Activated CD4-positive, alpha-beta T cell treated with anti-CD3 and anti-CD28 coated beads, Interleukin-2, amount 10 ng/mL, durations not matched to agents 7 days and 5 days (primary cell): ENCODE measurements at places on chromosomes 5 and 9. TPM values are rescaled to one million over a fixed set of nuclear protein-coding genes. Genes with fewer than 3 reads are reported as not detected.

DNA sequence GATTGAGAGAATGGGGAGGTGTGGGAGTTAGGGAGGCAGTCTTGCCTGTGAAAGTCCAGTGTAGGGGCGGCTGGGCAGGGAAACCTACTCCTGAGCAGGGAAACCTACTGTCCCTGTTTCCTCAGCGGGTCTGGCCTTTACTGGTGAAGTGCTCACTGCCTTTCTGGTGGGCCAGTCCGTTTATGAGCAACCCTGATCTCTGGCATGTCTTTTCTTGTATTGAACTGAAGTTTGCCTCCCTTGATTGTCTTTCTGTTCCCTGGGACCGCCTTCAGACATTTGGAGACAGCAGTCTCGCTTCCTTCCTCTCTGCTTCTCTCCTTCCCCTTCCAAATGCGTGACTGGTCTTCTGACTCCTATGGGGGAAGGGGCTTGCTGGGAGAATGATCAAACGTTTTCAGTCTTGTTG, 2.9 kb downstream of the SNX18 start:
- H3K27me3 ChIP-seq, result peaks cover 16% of the 10 kb centered on the region
- H3K4me1 ChIP-seq, result peaks cover 54% of the 10 kb centered on the region

GRCh38 chr9:89051421-89052025, 60.3 kb downstream of the S1PR3 start:
- H3K27ac ChIP-seq, result no peak overlapping the region
- peaks cover 13% of the 10 kb centered on the region for H3K27me3 ChIP-seq
- no peaks in the 10 kb centered on the region for H3K36me3 ChIP-seq

DNA sequence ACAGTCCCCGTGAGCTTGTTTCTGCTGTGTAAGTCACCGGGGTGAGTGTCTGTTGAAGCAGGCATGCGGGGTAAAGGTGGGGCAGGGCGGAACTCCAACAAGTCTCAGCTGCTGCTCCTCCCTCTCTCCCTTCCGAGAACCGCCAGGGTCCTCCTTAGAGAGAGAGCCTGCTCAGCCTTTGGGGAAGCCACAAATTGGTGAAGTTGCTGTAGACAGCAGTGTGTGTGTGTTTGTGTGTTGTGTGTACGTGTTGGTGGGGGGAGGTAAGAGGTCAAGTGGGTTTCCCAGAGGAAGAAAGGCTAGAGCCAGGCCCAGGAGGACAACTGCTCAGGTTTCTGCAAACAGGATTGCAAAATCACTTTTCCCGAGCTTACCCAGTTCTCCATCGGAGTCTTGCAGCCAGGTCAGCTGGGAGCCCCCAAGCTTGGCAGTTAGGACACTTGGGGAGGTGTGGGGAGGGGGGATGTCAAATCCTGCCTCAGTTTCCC, 38.9 kb upstream of the DAB2IP start:
- no peaks in the 10 kb centered on the region for H3K36me3 ChIP-seq
- no peak for DNase-seq
- H3K4me1 ChIP-seq, result peaks cover 11% of the 10 kb centered on the region
- H3K4me3 ChIP-seq, result no peak overlapping the region
- peaks cover 25% of the 10 kb centered on the region for H3K27me3 ChIP-seq
- no peak overlapping the region for H3K27ac ChIP-seq

GRCh38 chr5:5341531-5342292, 80.8 kb upstream of the ICE1 start:
- no peak for DNase-seq
- H3K27me3 ChIP-seq, result no peaks in the 10 kb centered on the region
- H3K36me3 ChIP-seq, result no peaks in the 10 kb centered on the region
- H3K4me1 ChIP-seq, result no peaks in the 10 kb centered on the region
- no peak overlapping the region for H3K27ac ChIP-seq

GRCh38 chr9:113886466-113886865, 10.4 kb downstream of the ZNF618 start:
- no peaks in the 10 kb centered on the region for H3K27me3 ChIP-seq
- H3K4me3 ChIP-seq, result peak overlapping the region; percentile 61

DNA sequence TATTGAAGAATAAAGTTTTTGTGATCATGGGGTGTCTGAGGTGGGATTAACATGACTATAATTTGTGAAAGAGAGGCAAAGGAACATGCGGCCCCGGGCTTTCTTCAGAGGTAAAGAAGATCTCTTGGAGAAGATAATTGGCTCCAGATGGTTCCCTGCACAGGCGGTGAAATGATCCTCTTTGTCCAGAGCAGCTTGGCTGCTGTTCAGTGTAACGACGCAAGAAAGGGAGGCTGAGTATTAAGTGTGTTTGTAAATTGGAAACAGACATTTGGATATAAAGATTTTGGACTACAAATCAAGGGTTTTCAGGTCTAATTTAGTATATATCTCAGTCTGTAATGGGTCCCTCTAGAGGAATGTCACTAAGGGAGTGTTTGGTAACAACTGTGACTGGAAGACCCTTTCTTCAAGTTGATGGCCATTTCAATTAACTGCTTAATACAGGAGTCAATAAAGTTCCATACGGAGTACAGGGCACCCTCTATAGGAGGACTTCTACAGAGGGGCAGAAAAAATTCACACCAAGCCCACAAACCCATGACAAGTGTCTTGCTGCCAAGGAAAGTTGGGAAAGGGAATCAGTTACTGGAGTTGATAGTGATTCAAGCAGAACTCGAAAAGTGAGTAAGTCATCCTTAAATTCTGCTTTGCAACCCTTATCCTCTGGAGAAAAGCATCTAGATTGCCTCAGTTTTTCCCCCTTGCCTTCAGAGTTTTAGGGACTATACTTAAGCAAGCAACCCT, 4.1 kb downstream of the EQTN start:
- no peaks in the 10 kb centered on the region for H3K4me1 ChIP-seq
- no peak for DNase-seq
- peaks cover 10% of the 10 kb centered on the region for H3K27me3 ChIP-seq
- H3K36me3 ChIP-seq, result no peaks in the 10 kb centered on the region

GRCh38 chr5:150662731-150663516, 1.9 kb downstream of the MYOZ3 start:
- H3K27ac ChIP-seq, result no peak overlapping the region
- no peak overlapping the region for H3K4me3 ChIP-seq
- no peak for DNase-seq

- no peaks in the 10 kb centered on the region for H3K36me3 ChIP-seq
- no peak for DNase-seq
- peaks cover 6% of the 10 kb centered on the region for H3K27me3 ChIP-seq
- no peak overlapping the region for H3K4me3 ChIP-seq
Measured at GRCh38 chr9:97179616-97180015, 127.8 kb upstream of the CCDC180 start.

GRCh38 chr9:129776938-129777768, 24.3 kb upstream of the PTGES start:
- H3K36me3 ChIP-seq, result no peaks in the 10 kb centered on the region
- H3K27ac ChIP-seq, result no peak overlapping the region
- H3K4me1 ChIP-seq, result peaks cover 12% of the 10 kb centered on the region
- peaks cover 7% of the 10 kb centered on the region for H3K27me3 ChIP-seq
- no peak overlapping the region for H3K4me3 ChIP-seq

DNA sequence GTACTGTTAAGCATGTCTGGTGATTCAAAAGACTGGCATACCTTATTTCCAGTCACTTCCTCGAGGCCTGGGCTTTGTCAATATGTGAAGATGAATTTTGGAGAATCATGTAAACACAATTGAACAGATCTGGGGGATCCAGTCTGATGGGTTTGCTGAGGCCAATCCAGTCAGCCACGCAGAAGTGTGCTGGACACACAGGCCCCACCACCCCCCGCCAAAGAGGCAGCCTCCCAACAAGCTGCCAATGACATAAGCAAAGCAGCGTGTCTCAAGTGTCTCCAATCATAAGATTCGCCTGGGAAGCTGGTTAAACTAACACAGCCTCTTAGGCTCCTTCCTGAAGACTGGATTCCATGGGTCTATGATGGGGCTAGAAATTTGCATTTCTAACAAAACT, 192.9 kb upstream of the KLF9 start:
- H3K36me3 ChIP-seq, result no peaks in the 10 kb centered on the region
- DNase-seq, result no peak
- peaks cover 3% of the 10 kb centered on the region for H3K27me3 ChIP-seq
- no peak overlapping the region for H3K27ac ChIP-seq

GRCh38 chr5:155259648-155260047, 246.1 kb downstream of the KIF4B start:
- no peak overlapping the region for H3K4me3 ChIP-seq
- peaks cover 2% of the 10 kb centered on the region for H3K27me3 ChIP-seq
- DNase-seq, result no peak

- no peaks in the 10 kb centered on the region for H3K4me1 ChIP-seq
- H3K36me3 ChIP-seq, result no peaks in the 10 kb centered on the region
- H3K27ac ChIP-seq, result no peak overlapping the region
- no peak for DNase-seq
- H3K27me3 ChIP-seq, result no peaks in the 10 kb centered on the region
Measured at GRCh38 chr9:14399756-14400657, 86.1 kb upstream of the NFIB start.

DNA sequence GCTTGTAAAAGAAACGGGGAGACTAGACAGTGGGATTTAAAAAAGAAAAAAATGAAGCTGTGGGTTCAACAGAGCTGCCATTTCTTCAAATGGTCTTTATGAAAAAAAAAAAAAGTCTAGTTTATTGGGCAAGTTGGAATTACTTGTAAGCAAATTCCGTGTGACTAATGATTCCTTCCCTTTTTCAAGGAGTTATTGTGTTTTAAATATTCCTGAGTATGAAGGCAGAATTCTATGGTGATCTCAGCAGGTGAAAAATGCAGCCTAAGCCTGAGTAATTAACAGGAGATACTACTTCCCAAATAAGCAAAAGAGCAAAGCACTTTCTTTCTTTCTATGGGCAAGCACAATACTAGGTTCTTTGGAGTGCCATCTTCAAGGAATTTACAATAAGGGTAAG, 481.9 kb downstream of the ZNF608 start:
- H3K4me1 ChIP-seq, result no peaks in the 10 kb centered on the region
- no peak overlapping the region for H3K27ac ChIP-seq
- no peaks in the 10 kb centered on the region for H3K27me3 ChIP-seq
- H3K36me3 ChIP-seq, result no peaks in the 10 kb centered on the region
- DNase-seq, result no peak
- no peak overlapping the region for H3K4me3 ChIP-seq

DNA sequence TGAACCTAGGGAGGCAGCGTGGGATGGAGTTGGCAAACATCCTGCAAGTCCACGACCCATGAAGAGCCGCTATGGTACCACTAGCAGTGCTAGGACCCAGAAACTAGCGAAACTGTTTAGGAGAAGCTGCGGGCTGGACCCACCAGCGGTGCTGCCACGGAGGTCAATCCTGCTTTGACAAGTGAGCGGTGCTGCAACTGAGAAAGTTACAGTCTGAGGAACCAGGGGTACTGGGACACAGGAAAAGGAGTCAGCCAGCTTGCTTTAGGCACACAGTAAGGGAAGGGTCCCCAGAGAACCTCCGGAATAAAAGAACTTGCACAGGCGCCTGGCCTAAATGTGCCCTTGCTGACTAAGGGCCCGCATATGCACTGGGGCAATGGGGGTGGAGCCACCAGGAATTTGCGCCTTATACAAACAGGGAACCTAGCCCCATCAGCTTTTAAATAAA, 23.6 kb upstream of the ANXA2R start:
- H3K27ac ChIP-seq, result peak overlapping the region; percentile 99
- DNase-seq, result no peak
- peaks cover 27% of the 10 kb centered on the region for H3K4me1 ChIP-seq
- no peaks in the 10 kb centered on the region for H3K27me3 ChIP-seq
- H3K36me3 ChIP-seq, result peaks cover 33% of the 10 kb centered on the region

DNA sequence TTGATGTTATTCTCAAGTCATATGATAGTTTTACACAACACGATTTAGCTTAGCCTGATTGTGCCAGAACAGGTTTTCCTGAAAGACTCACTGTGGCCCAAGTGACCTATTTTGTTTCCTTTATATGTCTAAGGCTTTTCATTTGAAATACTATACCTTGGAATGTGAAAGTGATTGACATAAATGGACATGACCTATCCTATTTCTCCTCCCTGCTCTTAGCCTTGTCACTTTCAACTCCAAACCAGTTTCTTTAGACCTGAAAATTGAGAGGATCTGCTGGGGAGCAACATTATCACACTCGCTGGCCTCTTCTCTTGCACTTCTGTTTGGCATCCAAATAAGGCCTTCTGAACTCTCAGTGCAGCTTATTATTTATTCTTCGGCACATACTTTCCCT, 496.8 kb downstream of the MAT2B start:
- no peak overlapping the region for H3K4me3 ChIP-seq
- DNase-seq, result no peak
- no peaks in the 10 kb centered on the region for H3K36me3 ChIP-seq
- H3K27me3 ChIP-seq, result no peaks in the 10 kb centered on the region
- no peaks in the 10 kb centered on the region for H3K4me1 ChIP-seq
- H3K27ac ChIP-seq, result no peak overlapping the region

- H3K27ac ChIP-seq, result no peak overlapping the region
- H3K4me1 ChIP-seq, result no peaks in the 10 kb centered on the region
- no peaks in the 10 kb centered on the region for H3K36me3 ChIP-seq
- H3K4me3 ChIP-seq, result no peak overlapping the region
- H3K27me3 ChIP-seq, result peaks cover 27% of the 10 kb centered on the region
Measured at GRCh38 chr5:38926121-38926520, 80.3 kb downstream of the OSMR start.

DNA sequence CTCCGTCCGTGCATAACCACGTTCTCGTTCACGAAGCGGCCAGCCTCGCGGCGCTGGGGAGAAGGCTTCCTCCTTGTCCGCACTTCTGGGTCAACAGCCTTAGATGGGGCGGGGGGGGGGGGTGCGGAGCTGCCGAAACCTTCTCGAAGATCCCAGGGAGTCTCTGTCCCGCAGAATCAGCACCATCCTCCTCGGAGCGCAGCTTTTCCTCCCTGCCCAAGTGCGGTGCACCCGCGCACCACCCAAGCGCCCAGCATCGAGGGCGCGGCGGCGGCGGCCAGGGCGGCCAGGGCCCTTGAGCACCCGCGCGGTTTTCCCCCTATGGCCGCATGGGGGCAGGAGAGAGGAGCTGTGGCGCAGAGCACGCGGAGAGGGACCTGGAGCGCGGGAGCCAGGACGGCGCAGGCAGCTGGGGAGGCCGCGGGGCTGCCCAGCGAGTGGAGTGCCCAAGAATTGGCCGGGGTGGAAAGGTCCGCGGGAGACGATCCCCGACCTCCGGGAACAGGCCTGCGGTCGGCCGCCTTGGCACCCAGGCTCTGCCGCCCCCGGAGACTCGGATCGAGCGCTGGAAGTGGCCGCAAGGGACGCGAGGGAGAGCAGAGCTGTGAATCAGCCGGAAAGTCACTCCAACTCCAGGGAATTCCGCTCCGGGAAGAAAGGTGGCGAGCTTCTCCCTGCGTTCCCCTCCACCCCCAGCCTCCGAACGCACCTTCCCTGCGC, 43.1 kb downstream of the TMEM174 start:
- no peaks in the 10 kb centered on the region for H3K36me3 ChIP-seq
- DNase-seq, result peak; percentile 59
- H3K4me1 ChIP-seq, result peaks cover 10% of the 10 kb centered on the region
- H3K4me3 ChIP-seq, result no peak overlapping the region
- H3K27me3 ChIP-seq, result peaks cover 89% of the 10 kb centered on the region

Gene ACTBL2
- total RNA-seq, result not detected

Gene COX7C
- 448 TPM for total RNA-seq

Gene PCDHA3
- not detected for total RNA-seq

Gene ZNF883
- 0.35 TPM for total RNA-seq

Gene GMCL2
- not detected for total RNA-seq

Gene IL17B
- total RNA-seq, result not detected

Gene TMEM215
- total RNA-seq, result not detected

Gene DRD1
- total RNA-seq, result not detected

Gene ITK
- total RNA-seq, result 306 TPM

Gene PCDHB15
- not detected for total RNA-seq

Gene TMEFF1
- total RNA-seq, result not detected

Gene IPO11
- 27.3 TPM for total RNA-seq

Gene PIP5KL1
- total RNA-seq, result 2.5 TPM
